Stimulated activated CD4-positive, alpha-beta T cell treated with anti-CD3 and anti-CD28 coated beads, Interleukin-1b, Interleukin-23, amount 100 ng/mL, for 24 hours (primary cell): ENCODE measurements at places on chromosomes 5 and 9.

GRCh38 chr5:150847334-150847695 is 994 bp downstream of the IRGM start:
- no peak for DNase-seq

GRCh38 chr5:178111925-178112324 is 1.4 kb upstream of the N4BP3 start:
- no peak for DNase-seq

DNA sequence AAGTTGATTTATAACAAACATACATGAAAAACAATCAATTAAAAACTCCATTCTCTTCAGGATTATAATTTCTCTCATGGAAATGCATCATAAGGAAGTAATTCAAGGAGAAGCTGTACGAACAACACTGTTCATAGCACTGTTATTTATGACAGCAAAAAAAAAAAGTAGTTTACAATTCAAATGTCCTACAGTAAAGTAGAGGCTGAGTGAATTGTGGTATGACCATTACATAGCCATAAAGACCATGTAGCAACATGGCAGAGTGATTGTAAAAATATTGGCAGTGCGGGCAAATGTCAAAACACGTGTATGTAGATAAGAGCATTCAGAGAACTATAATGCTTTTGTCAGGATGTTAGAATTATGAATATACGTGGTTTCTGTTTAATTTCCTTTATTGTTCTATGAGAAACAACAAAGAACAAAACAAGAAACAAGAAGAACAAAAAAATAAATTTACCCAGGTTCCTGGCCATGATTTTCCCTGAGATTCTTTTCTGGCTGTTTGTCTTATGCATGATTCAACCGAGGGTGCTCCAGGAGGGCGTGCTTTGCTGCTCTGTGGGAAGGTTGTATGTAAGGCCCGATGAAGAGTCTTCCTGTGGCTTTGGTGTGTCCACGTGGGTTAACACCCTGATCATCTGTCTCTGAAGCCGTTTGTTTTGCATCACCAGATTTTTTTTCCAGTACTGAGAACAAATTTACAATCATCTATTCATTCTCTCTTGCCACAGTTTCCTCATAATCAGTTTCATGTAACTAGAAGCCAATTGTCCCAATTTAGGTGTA is 28.8 kb downstream of the GCNT4 start:
- no peak for DNase-seq

DNA sequence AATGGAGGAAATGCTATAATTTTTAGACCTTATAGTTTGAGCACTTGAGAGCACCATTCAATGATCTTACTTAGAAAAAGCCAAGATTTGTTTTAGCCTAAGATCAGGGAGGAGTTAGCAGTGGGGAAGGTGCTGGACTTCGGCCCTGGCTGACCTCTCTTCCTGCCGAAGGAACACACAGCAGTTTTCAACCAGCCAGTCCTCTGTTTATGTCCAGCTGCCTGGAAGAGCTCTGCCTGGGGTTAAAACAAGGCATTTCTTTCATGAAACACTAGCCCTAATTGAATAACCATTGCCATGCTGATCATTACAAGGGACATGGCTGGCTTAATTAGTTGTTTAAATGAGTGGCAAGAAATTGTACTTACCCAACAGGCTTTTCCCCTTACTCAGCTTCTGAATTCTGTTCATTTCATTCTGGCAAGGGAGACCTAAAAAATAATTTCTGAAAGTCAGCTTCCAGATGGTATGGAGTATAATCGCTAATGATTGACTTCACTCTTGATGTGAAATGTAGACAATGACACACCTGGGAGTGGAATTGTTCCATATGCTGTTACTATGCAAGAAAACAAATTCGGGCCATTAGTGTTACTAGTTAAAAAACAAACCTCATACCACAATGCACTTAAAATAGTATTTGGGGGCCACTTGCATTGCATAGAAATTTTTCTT is 514.2 kb downstream of the SPOCK1 start:
- DNase-seq = no peak

DNA sequence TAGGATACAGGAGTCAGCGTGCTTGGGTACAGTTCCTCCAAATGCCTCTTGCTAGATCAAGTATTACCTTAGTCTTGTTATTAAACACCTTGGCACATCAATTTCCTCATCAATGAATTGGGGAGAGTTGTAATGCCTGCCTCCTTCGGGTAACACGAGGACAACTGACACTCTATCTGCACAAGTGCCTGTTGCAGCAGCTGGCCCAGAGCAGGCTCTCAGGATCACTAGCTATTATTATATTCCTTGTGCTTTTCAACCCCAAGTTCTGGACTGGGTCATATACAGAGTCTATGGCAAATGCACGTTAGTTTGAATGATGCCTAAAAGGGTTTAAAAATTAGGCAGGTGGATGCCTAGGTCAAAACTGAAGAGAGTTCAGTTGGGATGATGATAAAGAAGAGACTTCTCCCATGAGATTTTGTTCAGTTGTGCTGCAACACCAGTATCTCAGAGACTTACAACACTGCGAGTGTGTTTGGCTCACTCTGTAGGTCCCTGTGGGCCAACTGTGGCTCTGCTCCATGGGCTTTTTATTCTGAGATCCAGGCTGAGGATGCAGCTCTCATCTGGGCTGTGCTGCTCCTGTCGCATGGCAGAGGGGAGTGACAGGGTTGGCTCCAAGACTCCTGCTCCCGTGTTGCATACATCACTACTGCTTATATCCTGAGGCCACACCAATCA is 41.1 kb upstream of the TEX48 start:
- no peak for DNase-seq
